Activated T-helper 9 cell treated with anti-CD3 and anti-CD28 coated beads, Interleukin-2, amount 50 U/mL, for 16 hours (primary cell): ENCODE measurements at places on chromosomes 12 and 14.

DNA sequence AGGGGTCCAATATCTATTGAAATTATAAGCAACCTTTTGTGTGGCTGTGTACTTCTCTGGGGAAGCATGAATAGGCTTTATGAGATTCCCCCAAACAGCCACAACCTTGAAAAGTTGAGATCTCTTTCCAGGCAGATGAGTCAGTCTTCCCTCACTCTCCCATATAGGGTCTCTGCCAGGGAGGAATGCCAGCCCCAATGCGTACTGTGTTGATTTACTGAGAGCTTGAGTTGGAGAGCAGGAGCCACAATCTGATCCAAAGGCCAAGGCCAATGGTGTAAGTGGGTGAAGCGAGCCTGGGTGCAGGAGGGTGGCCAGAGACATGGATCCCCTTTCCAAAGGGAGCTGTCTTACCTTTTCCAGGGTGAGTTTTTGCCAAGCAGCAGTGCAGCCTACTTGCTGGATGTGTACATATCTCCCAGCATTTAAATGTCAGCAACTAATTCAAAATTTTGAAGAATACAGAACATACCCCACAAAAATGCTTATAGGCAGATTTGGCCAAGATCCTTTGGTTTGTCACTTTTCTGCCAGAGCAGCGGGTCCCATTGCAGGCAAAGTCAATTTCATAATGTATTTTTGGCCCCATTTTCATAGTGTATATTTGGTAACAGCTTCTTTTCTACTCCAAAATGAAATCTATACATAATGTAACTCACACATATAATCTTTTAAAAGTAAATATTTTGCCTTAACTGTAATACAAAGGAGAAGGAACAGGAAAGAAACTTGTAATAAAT is 88.2 kb downstream of the TBC1D30 start:
- no peak for DNase-seq

DNA sequence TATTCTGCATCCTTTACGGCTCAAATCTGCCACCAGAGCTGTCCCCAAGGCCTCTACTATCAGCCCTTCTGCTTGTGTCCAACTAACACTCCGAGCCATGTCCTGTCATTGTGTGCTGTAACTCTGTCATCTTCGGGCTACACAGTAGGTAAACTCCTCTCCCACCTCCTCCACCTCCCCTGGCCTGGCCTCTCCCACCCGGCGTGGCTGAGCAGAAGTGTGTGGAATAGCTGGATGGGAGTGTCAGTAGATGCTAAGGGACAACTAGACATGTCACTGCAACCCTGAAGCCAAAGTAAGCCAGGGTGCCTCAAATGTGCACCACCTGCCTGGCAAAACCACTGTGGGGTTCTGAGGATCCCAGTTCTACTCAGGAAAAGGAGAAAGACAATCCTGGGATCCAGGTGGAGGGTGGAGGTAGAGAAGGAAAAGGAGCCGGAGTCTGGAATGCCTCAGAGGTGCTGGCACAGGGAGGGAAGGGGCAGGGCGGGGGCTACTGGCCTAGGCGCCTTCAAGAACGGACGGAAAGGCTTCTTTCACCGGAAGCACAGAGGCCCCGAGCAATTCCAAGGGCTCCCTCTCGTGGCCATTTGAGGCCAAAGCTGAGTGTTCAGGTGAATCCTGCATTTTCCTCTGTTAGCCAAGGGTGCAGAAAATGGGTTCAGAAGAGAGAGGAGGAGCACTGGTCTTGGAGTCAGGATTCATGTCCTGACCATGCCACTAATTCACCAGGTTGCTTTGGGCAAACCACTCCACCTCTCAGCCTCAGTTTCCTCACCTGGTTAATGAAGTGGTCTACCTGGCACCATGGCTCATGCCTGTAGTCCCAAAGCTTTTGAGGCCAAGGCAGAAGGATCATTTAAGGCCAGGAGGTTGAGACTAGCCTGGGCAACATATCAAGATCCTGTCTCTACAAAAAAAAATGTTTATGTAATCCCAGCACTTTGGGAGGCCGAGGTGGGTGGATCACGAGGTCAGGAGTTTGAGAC is 20.5 kb upstream of the FAM181A start:
- peak; percentile 28 for DNase-seq

DNA sequence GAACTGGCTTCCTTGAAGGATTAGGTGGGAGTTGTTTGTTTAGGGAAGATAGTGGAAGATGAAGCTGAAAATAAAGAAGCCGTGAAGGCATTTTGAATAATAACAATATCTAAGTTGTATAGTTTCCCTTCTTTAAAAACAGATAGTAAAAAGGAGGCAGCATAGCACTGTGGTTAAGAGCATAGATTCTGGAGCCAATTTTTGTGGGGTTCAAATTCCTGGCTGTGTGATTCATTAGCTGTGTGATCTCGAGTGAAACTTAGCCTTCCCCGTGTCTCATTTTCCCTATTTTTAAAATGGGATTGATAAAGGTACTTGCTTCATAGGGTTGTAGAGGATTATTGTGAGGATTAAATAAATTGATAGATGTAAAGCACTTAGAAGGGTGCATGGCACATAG is 104.5 kb downstream of the MYRFL start:
- no peak for DNase-seq

- no peak for DNase-seq
Measured at GRCh38 chr12:123948796-123949769, 23.5 kb downstream of the CCDC92 start.

GRCh38 chr14:25050269-25051150 is 563 bp upstream of the STXBP6 start:
- no peak for DNase-seq

DNA sequence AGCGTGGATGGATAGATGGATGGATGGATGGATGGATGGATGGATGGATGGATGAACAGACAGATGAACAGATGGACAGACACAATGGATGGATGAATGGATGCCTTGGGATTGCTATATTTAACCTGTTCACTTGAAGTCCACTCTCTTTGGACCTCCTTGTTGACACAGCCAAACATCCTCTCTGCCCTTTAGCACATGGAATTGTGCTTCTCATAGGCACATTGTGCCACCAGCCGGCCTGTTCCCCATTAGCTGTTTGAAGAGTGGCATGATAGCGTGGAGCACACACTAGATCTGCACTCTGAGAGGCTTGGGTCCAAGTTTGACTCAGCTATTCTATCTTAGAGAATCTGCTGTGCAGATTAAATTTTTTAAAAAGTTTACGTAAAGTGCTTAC is 56.9 kb upstream of the GSC start:
- DNase-seq = no peak

- no peak for DNase-seq
Measured at GRCh38 chr12:130715998-130716968, at the start of gene RIMBP2. RIMBP2 (minus strand) TSS chr12:130716299; CDS start chr12:130479013, 237,286 bp downstream.
